Lung (tissue), 17 donors: ENCODE measurements at places on chromosomes 7 and 10.

DNA sequence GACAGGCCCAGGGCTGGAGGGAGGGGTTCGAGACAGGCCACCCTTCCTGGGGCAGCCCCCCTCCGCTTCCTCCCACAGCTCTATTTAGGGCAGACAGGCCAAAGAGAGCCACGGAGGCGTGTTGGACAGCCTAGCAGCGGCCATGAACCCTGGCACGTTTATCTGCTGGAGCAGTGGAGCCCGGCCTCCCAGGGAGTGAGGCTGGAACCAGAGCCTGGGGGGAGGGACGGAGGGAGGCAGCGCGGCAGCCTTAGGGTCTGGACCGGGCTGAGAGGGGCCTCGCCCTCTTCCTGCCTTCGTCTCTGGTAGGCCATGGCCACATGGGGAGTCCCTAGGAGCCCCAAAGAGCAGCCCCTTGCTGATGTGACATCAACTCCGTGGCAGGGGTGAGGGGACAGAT is 17.1 kb downstream of the UNCX start:
- peak; percentile 68 for DNase-seq

- no peak for DNase-seq
Measured at GRCh38 chr10:86723009-86723408, 33.4 kb upstream of the BMPR1A start.

DNA sequence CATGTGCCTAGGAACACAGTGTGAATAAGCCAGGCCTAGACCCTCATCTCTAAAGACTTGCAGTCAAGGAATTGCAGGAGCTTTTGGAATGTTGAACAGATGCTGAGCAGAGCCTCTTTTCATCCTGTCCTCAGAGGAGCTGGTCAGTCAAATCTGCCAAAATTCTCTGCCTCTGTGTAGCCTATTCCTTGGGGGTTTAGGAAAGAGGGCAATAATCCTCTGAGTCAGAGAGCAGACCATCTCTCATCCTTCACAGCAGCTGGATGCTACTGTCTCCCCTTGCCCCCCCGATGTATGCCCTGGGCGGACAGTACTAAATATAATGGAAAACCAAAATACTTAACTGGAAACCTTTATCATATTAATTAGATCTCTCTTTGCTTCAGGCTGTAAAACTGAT is 52.6 kb downstream of the BICC1 start:
- DNase-seq = no peak

GRCh38 chr10:110528224-110528996 is 30.7 kb downstream of the DUSP5 start:
- DNase-seq = no peak

DNA sequence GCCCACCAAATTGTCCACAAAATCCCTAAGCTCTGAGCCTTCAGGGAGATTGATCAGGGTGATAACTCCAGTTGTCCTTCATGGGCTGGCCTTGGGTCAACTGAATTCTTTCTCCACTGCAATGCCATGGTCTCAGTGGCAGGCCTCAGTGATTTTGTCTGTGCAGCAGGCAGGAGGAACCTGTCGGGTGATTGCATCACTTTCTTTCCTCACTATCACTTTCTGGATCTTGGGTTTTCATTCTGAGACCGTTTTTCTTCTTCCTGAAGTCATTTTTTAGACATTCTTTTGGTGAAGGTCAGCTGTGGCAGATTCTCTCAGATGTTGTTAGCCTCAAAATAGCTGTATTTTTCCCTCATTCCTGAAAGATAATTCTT is 28.8 kb upstream of the LCOR start:
- no peak for DNase-seq

DNA sequence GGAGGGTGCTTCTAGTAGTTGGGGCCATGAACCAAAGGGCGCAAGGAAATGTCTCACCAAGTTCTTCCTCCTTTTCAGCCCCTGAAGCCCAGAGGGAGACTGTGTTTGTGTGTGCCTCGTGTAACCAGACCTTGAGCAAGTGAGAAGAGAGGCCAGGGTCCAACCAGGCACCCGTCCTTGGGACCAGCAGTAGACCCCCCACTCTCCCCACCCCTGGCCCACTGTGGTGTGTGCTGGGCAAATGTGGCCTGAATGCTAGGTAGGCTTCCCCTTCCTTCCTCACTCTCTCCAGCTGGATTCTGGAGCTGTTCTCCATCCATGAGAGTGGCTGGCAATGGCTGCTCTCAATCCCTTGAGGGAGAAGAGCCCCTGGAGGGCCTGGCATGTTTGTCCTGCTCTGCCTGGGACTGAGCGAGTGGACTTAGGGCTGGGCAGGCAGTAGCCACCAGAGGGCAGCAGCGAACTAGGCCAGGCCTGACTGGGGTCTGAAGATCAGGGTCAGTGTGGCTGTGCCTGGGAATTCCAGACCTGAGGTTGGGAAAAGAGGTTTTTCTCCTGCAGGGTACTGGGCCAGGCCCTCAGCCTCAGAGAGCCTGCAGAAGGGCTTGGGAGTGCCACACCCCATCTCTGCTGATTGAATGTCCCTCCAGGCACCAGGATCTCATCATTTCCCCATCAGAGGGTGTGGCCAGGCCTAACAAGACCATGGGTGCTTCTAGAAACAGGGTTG is 12.5 kb downstream of the SFRP5 start:
- peak; percentile 71 for DNase-seq

DNA sequence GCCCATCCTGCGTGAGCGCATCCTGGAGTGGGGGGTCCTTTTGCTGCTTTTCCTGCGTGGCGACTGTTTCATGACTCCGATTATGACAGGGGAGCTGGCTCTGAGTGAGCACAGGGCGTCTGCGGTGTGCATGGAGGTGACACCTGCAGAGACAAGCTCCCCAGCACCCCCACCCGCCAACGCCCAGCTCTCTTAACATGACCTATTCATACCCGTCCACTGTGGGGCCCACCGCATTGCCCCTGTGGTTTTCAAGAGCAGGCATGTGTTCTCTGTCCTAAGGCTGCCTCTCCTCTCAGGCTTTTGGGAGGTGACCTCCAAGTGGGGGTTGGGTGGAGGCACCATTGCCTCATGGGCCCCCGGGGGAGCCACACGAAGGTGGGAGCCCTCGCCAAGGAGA is 500.7 kb downstream of the TCERG1L start:
- DNase-seq = no peak

DNA sequence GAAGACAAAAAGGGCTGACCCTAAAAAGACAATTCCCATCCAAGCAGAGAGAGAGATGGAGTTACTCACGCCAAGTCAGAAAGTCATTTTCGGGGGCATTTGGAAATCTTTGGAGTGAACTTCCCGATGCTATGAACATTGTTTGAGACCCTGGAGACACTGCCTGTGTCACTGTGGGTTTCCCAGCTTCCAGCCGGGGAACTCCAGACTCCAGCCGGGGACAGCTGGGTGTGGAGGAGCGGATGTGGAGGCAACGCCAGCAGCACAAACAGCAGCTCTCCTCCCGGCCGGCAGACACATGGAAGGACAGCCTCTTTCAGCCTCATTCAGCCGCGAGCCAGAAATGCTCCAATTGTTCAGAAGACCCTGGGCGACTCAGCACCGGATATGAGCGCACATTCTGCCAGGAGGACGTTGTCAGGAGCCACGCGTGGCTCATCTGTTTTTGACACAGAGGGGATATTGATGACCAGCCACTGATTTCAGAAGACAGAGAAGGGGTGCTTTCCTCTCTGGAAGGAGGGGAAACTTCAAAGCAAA is 97.6 kb downstream of the PRPF18 start:
- DNase-seq = peak; percentile 96

- no peak for DNase-seq
Measured at GRCh38 chr7:12643001-12643643, 44.3 kb upstream of the ARL4A start.
